ENCODE measurements at places on chromosomes 16 and 17.
A peak's percentile ranks its signal among the peaks of the same experiment; 100 is the strongest.

GRCh38 chr16:85385463-85386331 lies 227.4 kb upstream of the GSE1 start:
- no peak for DNase-seq

DNA sequence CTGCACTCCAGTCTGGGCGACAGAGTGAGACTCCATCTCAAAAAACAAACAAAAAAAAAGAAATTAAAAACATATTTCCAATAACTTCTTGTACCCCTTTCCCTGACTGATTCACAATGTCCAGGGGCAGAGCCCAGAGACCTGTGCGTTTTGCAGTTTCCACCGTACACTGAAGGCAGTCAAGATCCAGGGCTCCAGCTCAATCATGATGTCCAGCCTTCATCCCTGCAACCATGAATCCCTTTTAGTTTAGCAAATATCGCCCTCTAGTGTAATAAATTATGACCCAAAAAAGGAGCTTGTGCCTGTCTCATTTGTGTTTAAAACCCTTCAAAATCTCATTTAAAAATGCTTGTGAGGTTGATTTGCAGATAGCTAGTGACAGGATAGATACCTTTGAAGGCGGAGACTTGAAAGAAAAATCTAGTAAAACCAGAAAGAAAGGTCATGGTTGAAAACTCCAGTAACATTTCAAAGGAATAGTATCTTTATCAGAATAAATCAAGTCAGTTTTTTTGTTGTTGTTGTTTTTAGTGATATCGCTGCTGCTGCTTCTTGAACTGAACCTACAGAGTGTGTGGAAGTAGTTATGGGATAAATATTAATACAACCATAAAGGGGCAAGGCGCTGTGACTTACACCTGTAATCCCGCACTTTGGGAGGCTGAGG lies 3.7 kb upstream of the ERN1 start:
- DNase-seq, result peak; percentile 64

- peak; percentile 98 for DNase-seq
Measured at GRCh38 chr17:67421869-67422273, 44.8 kb downstream of the PITPNC1 start.

- DNase-seq, result no peak
Measured at GRCh38 chr17:163514-164098, 17.8 kb downstream of the DOC2B start.

DNA sequence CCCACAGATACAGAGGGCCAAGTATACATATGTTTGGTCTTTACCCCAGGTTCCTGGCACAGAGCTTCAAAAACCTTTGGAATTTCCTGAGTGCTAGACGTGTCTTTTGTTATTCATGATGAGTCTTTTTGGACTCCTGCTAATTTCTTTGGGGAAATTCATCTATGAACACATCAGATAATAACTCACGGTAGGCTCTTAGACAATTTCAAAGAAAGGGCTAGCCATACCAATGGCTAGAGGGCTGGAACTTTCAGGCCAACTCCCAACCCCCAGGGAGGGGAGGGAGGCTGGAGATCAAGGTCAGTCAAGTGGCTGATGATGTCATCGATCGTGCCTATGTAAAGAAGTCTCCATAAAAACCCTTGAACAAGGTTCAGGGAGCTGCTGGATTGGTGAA lies 101.9 kb downstream of the STX8 start:
- peak; percentile 58 for DNase-seq

GRCh38 chr17:41870627-41871026 lies 5.4 kb upstream of the KLHL11 start:
- no peak for DNase-seq

DNA sequence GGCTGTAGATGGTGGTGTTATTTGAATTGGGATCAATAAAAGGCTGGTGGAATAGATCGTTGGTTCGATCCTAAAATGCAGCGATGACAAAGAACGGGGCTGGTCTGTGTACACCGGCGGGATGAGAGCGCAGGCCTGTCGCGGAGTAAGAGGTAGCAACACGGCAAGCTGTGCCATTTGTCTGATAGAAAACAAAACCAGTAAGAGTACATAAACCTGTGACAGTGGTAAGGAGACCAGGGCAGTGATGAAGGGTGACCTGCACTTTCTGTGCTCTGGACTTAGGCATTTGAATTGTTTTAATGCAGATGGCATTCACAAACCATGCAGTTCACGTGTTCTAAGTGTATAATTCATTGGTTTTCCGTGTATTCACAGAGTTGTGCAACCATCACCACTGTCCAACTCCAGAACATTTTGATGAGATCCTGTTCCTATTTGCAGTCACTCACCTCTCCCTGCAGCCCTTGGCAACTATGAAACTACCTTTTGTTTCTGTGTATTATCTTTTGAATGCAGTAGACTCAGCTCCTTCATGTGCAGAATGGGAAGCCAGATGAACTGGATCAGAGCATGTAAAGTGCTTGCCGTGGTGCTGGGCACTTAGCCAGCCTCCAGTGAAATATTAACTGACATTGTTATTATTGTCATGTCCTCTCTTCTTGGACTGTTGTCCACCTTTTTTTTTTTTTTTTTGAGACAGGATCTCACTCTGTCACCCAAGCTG lies 286.1 kb downstream of the SNX29 start:
- DNase-seq, result no peak

DNA sequence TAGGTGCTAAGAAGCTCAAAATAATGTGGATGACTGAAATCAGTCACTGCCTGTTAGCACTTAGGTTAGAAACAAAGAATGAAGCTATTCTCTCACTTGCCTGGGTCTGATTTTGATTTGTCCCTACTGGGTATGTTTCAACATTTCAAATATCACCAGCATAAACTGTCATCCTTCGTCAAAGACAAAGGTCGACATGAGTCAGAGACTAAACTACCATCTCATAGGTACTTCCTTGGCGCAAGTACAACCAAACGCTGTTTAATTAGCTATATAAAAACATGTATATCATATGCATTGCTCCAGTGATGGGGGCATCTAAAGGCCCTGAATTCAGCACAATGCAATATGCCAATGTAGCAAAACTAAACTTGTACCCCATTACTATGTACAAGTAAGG lies 4.0 kb downstream of the AKTIP start:
- DNase-seq, result no peak

GRCh38 chr17:76793775-76794174 lies 55.9 kb downstream of the MFSD11 start:
- DNase-seq, result peak; percentile 42

GRCh38 chr17:73952082-73952479 lies 251.4 kb upstream of the RPL38 start:
- no peak for DNase-seq

DNA sequence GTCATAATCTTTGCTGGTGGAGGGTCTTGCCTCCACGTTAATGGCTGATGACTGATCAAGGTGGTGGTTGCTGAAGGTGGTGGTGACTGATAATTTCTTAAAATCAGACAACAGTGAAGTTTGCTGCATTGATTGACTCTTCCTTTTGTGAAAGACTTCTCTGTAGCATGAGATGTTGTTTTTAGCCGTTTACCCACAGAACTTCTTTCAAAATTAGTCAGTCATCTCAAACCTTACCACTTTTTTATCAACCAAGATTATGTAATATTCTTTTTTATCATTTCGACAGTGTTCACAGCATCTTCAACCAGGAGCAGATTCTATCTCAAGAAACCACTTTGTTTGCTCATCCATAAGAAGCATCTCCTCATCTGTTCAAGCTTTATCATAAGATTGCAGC lies 5.9 kb downstream of the UQCRC2 start:
- no peak for DNase-seq

DNA sequence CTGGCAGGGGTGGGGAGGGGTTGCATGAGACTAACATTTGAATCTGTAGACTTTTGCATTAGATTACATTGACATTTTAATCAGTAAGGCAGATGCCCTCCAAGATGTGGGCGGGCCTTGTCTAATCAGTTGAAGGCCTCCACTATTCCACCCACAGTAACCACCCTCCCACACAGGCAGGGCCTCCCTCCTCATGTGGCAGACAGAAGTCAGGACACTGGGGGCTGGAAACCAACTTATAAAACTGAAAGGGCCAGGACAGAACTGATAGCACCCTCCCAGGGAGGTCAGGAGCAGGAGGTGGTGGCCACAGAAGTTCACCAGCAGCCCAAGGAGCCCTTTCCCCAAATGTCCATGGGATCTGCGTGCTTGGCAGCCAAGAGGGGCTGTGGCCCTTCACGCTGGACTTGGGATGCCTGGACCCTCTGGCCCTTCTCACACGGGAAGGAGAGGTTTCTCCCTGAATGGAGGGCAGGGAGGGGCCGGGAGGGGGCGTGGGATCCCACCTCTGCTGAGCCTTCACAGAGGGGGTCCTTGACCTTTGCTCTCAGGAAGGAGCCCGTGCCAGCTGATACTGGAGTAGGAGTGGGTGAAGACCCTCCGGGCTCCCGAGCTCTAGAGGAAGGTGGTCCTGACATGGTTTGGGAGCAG lies 4.6 kb downstream of the PYCR1 start:
- DNase-seq, result no peak

DNA sequence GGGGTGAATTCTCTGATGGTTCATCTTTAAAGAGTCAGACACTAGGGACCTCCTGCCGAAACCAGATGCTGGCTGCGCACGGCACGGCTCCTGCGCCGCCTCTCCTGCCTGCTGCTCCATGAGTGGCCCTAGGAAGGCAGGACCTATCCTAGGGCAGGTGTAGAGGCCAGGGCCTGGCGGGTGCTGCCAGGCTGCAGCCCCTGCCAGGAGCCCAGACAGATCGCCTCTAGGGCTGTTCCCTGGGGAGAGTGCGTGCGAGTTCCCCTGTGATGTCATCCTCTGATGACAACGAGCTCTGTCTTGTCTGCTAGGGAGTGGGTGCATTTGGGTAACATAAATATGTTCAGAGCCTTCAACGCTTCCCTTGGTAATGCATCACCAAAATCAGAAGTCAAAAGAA lies 23.9 kb downstream of the SLC38A10 start:
- DNase-seq, result no peak

GRCh38 chr16:10988879-10989278 lies 44.5 kb downstream of the CLEC16A start:
- DNase-seq, result no peak

DNA sequence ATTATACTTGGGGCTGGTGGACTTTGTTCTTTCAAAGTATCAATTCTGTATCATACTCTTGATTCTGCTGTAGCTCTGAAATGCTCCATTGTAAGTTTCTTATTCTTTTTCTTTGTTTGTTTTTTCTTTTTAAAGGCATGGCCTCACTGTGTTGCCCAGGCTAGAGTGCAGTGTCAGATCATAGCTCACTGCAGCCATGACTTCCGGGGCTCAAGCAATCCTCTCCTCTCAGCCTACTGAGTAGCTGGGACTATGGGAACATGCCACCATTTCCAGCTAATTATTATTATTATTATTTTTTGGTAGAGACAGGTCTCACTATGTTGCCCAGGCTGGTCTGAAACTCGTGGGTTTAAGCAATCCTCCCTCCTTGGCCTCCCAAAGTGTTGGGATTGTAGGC lies 38.9 kb upstream of the METTL9 start:
- no peak for DNase-seq

DNA sequence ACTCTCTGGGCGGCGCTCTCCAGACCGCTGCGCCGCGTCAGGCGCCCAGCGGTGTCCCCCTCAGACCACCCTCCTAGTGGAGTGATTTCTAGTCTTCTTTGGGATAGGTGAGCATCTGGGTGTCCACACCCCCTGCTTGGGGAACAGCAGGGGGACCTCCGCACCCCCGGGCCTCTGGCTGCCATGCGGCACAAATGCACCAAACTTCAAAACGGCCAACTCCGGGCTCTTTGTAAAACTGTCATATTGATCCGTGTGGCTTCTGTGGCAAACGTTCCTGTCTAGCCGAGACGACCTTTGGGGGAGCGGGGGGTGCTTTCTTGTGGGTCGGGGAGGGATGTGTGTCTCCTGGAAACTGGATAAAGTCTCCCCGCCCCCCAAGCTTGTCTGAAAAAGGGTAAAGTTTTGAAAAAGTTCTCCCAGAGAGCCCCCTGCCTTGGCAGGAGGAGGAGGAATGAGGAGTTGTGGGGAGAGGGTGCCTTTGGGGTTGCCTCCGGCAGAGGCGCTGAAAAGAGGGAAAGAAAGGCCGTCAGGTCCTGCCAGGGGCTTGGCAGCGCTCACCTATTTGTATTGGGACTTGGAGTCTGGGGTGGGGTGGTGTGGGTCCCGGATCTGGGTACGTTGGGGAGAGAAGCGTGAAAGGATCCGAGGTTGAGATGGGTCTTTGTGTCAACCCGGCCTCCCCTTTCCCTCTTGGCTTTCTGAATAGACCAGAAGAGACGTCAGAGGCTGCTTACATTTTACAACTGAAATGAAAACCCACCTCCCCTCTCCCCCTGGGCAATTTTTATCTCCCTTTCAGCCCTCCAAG lies 2.2 kb upstream of the CHD3 start:
- DNase-seq, result peak; percentile 42

All from HCEC 1CT (cell line).